Endothelial cell (in vitro differentiated cells): ENCODE measurements at places on chromosomes 1 and 21.

- no peak for DNase-seq
These were observed 97.3 kb downstream of the LMX1A start for GRCh38 chr1:165259236-165259635.

GRCh38 chr1:102970496-102971078, 137.7 kb downstream of the COL11A1 start:
- DNase-seq, result peak; percentile 24

DNA sequence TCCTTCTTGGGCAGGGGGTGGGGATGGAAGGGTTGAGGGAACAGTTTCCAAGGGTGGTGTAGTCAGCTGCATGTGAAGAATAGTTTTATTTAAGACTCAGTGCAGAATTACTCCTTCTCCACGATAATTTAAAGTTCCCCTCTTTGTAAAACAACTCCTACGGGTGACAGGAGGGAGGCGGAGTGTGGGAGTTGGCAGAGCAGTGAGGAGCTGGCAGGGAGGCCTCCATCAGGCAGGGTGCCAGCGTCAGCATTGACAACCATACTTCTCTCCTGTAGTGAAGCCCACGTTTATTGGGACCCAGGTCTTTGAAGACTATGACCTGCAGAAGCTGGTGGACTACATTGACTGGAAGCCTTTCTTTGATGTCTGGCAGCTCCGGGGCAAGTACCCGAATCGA, 93.8 kb downstream of the MTR start:
- no peak for DNase-seq

DNA sequence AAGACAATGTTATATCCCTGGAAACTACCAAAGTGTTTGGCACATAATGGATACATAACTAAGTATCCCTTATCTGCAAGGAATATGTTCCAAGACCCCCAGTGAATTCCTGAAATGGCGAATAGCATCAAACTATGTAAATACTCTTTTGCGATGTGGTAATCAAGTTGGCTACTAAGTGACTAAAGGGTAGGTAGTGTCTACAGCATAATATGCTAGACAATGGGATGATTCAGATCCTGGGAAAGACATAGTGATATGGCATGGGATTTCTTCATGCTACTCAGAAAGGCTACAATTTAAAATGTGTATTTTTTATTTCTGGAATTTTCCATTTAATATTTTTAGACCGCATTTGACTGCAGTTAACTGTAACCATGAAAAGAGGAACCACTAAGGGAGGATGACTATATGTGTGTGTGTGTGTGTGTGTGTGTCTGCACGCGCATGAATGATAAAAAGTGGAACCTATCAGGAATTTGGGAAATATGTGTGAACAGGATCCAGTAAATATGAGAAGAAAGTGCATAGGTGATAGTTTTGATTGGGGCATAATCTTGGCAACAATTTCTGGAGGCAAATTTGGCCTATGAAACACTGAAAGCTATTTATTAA, 1899.9 kb downstream of the NCAM2 start:
- DNase-seq, result no peak

GRCh38 chr1:109625601-109626560, 6.2 kb downstream of the AMPD2 start:
- no peak for DNase-seq

DNA sequence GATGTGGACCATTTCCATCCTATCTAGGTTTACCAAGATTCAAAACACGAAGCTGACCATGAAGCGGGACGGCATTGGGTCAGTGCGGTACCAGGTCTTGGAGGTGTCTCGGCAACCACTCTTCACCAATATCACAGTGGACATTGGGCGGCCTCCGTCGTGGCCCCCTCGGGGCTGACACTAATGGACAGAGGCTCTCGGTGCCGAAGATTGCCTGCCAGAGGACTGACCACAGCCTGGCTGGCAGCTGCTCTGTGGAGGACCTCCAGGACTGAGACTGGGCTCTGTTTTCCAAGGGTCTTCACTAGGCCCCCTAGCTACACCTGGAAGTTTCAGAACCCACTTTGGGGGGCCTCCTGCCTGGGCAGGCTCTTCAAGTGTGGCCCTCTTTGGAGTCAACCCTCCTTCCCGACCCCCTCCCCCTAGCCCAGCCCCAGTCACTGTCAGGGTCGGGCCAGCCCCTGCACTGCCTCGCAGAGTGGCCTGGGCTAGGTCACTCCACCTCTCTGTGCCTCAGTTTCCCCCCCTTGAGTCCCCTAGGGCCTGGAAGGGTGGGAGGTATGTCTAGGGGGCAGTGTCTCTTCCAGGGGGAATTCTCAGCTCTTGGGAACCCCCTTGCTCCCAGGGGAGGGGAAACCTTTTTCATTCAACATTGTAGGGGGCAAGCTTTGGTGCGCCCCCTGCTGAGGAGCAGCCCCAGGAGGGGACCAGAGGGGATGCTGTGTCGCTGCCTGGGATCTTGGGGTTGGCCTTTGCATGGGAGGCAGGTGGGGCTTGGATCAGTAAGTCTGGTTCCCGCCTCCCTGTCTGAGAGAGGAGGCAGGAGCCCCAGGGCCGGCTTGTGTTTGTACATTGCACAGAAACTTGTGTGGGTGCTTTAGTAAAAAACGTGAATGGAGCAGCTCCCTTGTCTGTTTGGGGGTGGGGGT, 864 bp upstream of the CCDC24 start:
- DNase-seq, result no peak

- DNase-seq, result no peak
These were observed 88.4 kb downstream of the SDCCAG8 start for GRCh38 chr1:243343970-243344937.

- no peak for DNase-seq
These were observed 44.3 kb upstream of the KCNK1 start for GRCh38 chr1:233569636-233570035.

- no peak for DNase-seq
These were observed 9.6 kb downstream of the TARBP1 start for GRCh38 chr1:234469376-234469775.
